ENCODE measurements at places on chromosomes 7 and 10.

DNA sequence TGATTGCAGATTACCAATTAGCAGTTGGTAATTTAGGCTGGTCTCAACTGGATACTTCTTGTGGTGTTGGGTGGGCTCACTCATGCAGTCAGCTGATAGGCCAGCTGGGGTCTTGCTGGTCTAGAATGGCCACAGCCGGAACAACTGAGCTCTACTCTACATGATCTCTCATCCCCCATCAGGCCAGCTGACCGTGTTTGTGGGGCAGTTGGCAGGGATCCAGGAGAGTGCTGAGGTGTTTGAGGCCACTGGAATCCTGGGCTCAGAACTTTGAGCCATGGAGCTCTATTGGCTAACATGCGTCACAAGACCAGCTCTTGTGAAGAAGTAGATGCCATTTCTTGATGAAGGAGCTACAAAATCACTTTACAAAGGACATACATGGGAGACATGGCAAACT is 242.4 kb downstream of the GFRA1 start:
- no peak for DNase-seq

DNA sequence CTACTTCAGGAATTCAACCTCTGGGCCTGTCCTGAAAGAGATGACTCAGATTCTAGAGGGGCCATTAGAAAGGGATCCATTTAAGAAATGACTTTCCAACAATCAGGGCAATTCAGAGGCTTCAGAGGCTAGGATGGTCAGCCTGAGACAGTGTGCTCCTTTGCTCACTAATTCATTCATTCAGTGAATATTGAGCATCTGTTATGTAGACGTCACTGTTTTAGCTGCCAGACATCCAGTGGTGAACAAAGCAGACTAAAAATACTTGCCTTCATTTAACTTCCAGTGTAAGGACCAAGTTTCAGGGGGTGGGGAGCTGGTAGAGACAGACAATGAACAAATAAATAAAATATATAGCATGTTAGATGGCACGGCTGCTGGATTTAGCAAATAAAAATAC is 1.6 kb downstream of the KIAA1217 start:
- DNase-seq = no peak

DNA sequence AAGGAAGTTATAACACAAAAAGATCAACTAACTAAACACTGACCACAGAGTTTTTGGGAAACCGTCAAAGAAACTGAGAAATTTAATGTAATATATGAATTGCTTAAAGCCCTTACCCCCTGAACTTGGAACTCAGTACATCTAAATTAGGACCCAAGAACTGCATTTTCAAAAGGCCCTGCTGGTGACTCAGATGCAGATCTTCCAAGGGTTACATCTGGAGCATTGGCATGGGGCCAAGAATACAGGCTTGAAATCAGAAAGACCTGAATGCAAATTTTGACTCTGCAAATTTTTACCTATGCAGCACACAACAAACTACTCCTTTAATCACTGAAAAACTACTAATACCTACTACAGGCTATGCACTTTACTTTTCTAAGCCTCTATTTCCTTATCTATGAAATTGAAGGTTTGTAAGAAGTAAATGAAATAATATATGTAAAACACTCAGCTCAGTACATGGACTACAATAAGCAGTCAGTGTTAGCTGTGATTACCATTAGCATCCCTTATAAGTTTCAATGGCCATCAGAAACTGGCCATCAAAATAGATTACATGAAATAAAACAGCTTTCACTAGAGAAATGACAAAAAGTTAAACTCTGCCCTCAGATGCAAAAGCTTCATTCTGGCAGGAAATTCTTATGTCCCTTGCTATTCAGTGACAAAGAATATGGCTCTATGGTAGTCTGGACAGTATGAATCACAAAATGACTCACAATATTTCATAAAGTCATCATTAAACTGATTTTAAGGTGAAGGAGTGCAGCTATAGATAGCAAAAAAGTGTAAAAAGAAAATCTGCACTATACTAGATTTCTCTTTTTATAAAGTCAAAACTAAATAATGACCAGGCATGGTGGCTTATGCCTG is 43.6 kb downstream of the NSUN6 start:
- DNase-seq = peak; percentile 69

GRCh38 chr7:781186-781849 is 51.0 kb upstream of the SUN1 start:
- no peak for DNase-seq

All from AG08395 (cell line).